ENCODE measurements at places on chromosomes 3 and 15. TPM values are rescaled to one million over a fixed set of nuclear protein-coding genes. Genes with fewer than 3 reads are reported as not detected.

- no peak for DNase-seq
Measured at GRCh38 chr15:26759986-26760385, 12.9 kb downstream of the GABRB3 start.

- no peak for DNase-seq
Measured at GRCh38 chr3:16809993-16810392, 74.8 kb upstream of the PLCL2 start.

GRCh38 chr3:68234076-68234780 lies 579.8 kb upstream of the SUCLG2 start:
- DNase-seq, result no peak

- DNase-seq, result peak; percentile 41
Measured at GRCh38 chr3:170534227-170534626, 51.6 kb downstream of the SLC7A14 start.

DNA sequence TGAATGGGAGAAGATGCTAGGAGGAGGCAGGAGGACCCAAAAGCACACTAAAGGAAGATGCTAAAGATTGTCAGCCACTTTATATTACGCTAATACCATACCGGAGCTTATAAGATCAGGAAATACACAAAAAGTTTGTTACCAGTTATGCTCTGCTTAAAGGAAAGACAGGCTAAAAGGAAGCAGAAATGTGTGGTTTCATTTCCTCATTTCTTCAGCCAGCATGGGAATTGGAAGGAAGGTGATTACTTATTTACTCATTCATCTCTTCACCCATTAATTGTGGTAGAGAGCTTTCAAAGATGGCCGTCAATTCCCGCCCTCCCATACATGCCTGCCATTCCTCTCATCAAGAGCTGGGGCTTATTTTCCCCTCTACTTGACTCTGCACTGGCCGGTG lies 26.7 kb upstream of the TMEM158 start:
- DNase-seq, result no peak

- DNase-seq, result no peak
Measured at GRCh38 chr3:165196577-165197480, 645 bp upstream of the SLITRK3 start.

BNC1 gene
- 2.4 TPM for total RNA-seq

DNA sequence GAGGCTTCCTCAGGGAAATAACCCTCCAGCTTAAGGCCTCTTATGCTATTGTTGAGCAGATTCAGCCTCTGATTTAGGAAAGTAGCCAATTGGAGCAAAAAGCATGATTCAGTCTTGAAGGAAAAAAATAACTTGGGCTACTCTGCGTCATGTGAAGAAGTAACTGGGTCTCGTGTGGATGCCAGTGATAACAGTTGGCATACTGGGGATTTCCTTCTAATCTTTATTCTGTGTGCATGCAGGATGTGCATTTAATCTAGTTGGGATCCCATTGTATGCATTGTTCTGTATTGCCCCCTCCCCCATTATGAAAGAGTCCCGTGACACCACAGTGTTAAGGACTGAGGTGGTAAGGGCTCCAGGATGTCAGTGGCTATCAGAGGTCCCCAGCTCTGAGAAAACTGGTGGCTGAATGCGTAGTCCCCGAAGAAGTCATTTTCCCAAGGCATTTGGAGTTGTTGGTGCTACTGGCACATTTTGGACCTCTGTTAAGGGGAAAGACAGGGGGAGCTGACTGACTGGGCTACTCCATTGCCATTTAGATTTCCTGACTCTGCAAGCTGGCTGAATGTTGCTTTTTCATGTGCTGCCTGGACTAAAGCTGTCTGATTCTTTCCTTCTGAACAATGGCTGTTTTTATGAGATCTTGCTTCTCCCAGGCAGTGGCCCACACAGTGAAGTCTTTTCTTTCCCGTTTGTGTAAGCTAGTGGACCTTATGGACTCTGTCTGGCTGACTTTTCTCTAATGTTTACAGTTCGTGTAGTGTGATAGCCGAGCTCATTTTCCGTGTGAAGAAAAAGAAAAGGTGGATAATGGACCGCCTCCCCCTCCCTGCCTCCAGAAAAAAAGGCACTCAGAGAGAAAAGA lies 38.4 kb upstream of the TRAK1 start:
- DNase-seq, result no peak

GRCh38 chr15:68564173-68564572 lies 14.6 kb upstream of the CORO2B start:
- DNase-seq, result no peak

DNA sequence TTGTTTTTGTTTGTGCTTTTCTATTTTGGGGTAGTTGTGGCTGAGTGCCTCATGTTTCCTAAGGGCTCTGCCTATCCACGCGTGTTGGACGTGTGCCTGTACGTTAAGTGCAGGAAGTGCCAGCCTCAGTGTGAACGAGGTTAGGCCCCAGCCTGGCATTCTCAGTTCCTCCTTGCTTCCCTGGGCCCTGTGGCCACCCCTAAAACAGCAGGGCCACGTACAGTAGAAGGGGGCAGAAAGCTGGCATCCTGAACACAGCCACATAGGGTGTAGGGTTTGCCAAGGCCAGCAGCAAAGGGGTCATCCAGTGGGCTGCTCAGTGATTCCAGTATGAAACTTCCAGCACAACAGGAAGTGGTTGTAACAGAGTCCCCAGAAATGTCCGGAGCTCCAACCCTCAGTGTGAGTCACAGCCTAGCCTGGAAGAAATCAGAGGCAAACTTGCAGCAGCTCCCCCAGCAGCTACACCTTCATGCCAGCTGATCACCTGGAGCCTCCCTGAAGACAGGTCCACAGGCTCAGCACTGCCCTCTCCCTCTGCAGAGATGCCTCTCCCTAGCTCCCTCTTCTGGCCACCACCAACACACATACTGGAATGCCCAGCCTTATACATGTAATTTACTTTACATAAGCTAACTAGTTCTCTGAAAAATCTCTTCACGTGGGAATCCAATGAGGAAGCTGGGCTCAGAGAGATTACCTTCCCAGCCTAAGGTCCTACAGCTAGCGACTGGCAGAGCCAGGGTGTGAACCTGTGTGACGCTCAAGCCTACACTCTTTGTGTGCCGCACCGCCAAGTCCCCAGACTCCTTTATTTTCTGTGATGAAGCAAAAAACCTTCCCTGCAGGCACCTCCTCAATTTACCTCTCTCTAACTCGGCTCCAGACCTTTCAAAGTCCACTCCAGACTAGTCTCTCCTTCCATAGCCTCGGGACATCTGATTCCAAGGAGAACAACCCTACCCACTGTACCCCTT lies 26.6 kb downstream of the ILDR1 start:
- peak; percentile 98 for DNase-seq

- DNase-seq, result no peak
Measured at GRCh38 chr3:52117537-52117936, 36.7 kb downstream of the POC1A start.
